H7 (cell line): ENCODE measurements at places on chromosomes 3 and 15.

- no peak for DNase-seq
These were observed 197.2 kb downstream of the VGLL3 start for GRCh38 chr3:86793786-86794185.

DNA sequence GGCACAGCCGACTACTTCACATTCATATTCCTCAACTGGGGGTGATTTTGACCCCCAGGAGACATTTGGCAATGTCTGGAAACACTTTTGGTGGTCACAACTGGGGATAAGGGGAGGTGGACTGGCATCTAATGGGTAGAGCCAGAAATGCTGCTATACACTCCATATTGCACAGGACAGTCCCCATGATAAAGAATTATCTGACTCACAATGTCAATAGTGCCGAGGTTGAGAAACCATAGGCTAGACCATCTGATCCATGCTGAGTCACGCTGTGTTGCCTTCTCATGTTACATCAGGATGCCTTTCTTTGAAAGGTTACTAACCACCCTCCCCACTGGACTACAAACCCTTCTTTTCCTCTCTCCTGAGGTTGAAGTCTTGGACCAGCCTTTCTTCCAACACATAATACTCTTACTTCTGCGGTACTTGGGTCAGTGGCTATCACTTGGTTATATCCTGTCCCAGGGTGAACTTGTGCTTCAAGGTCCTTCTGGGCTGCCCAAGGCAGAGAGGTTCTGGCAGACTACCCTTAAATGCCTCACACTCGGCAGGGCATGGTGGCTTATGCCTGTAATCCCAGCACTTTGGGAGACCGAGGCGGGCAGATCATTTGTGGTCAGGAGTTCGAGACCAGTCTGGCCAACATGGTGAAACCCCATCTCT is 68.8 kb downstream of the CTNNB1 start:
- no peak for DNase-seq

DNA sequence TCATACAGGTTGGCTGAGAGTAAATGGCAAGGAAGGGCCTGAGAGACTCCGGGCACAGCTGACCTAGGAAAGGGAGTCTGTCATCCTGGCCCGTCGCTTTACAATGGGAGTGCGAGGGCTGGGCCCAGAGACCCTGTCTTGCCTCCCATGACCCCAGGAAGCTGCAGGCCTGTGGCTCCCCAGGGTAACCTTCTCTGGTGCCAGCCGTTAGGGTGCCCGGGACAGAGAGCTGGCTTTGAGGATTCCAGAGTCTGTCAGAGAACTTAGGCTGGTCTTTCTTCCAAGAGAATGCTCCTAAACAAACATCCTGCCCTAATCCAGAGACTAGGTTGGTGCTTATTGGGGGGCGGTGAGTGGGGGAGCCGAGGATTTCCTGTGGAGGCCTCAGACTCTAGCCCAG is 18.5 kb downstream of the ZNF710 start:
- no peak for DNase-seq

GRCh38 chr15:51727141-51727897 is 10.1 kb downstream of the LYSMD2 start:
- no peak for DNase-seq

- DNase-seq, result no peak
These were observed 132.4 kb upstream of the OSTN start for GRCh38 chr3:191066669-191067068.

DNA sequence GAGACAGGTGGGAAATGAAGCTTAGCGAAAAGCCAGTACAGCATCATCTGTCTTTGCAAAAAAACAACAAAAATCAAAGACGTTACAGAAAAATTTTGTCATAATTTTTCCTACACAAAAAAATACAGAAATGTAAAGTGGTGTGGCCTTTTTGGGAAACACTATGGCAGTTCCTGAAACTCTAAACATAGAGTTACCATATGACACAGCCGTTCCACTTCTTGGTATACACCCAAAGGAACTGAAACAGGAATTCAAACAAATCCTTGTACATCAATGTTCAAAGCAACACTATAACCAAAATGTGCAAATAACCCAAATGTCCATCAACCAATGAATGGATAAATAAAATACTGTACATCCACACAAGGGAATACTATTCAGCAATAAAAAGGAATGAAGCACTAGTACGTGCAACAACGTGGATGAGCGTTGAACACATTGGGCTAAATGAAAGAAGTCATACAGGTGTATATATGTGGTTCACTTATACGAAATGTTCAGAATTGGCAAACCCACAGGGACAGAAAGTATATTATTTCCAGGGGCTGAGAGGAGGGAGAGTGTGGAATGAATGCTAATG is 46.8 kb downstream of the GLB1 start:
- DNase-seq, result no peak

- DNase-seq, result no peak
These were observed 140.6 kb downstream of the NUP210 start for GRCh38 chr3:13279532-13279910.

GRCh38 chr3:30342318-30343060 is 263.9 kb upstream of the TGFBR2 start:
- DNase-seq, result no peak

DNA sequence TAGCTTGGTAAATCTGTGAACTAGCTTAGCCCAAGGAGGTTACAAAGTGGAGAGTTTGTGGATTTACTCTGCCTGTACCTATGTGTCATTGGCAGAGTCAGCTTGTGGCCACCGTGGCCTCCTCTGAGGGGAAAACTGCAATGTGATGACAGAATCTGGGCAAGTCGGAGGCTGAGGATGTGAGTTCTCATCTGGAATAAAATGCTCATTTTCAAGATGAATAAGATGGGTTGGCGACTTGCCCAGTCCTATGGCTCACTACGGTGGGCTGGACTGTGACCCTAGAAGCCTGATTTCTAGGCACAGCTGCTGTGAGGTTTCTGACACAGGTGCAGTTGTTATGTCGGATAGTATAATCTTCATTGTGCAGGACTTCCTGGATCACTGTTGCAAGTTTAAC is 83.7 kb downstream of the ETV5 start:
- DNase-seq, result no peak

DNA sequence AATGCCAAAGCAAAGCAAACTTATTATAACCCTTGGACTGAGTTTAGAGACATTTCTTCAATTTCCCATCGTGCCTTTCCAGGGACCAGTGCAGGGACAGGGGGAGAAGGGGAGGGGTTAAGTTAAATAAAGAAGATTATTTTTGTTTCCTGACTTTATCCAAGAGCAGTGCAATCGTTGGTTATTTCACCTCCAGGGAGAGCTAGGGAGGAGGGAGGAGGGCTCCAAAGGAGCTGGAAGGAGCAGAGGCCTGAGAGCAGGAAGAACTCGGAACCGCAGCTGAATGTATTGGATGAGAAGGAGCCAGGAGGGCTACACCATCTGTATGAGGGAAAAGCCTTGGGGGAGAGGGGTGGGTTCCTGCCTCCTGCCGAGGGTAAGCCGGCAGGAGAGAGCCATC is 20.7 kb downstream of the HAPLN3 start:
- peak; percentile 65 for DNase-seq

DNA sequence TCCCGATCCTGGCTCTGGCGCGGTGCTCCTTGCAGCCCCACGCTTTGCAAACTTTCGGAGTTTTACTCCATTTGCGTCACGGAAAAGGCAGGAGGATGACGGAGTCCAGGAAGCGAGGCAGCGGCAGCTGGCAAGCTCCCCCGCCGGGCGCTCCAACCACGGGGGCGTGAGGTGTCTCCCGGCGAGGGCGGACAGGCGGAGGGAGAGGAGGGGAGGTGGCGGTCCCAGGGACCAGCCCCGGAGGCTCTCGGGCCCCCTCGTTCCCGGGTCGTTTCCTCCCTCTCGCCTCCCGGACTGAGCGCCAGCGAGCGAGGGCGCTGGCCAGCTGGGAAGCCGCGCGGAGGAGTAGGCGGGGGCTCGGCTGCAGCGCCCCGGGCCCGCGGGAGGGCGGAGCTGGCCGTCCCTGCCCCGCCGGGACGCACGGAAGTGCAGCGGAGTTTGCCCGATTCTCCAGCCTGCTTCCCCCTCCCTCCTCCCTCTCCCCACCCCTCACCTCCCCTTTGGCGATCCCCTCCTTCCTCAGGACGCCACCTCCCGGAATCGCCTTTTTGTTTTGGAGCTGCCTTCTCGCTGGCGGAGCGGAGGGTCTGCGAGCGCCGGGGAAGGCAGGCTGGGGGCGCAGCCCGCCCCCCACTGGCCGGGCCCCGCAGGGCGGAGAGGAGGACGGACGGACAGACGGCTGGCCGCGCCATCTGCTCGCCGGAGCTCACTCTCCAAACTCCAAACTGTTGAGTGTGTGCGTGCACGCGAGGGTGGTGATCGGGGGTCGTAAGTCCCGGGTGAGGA is at the start of gene SNX33:
TSS of gene SNX33 (plus strand) at position 543 of the 786 bp plus-strand sequence. CDS start 1,191 bp downstream, outside the sequence.
- peak; percentile 98 for DNase-seq

- DNase-seq, result no peak
These were observed 189.3 kb downstream of the PLCH1 start for GRCh38 chr3:155555479-155556060.

GRCh38 chr3:171401432-171401831 is 58.8 kb downstream of the TNIK start:
- DNase-seq, result no peak

DNA sequence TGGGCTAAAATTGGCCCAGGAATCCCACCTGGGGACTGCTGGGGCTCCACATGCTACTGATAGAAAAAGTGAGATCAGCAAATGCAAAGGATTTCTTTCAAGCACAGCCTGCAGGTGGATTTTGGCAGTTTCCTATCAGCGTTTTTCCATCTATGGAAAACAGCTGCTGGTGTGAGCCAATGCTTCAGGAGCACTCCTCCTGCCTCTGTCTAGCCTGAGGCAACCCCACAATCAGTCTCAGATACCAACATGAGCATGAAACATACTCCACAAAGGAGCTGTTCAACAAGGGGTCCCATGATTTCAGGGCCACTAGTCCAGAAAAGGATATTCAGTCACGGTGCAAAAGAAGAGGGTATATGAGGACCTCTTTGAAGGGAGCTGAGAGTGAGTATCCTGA is 311.5 kb upstream of the THBS1 start:
- no peak for DNase-seq

- peak; percentile 69 for DNase-seq
These were observed 193.1 kb downstream of the MEIS2 start for GRCh38 chr15:36907295-36907694.

- DNase-seq, result no peak
These were observed 115.2 kb downstream of the TMEM108 start for GRCh38 chr3:133153382-133153781.

GRCh38 chr3:60276615-60277014 is 974.6 kb downstream of the FHIT start:
- DNase-seq, result no peak

GRCh38 chr3:52934630-52935530 is 37.5 kb upstream of the STIMATE start:
- peak; percentile 74 for DNase-seq

GRCh38 chr3:170049146-170050000 is 11.6 kb downstream of the GPR160 start:
- no peak for DNase-seq

GRCh38 chr3:124200407-124200806 is 208.5 kb upstream of the ROPN1 start:
- DNase-seq, result no peak

- no peak for DNase-seq
These were observed 401.3 kb upstream of the CFAP20DC start for GRCh38 chr3:59450946-59451763.

- DNase-seq, result no peak
These were observed 127.8 kb downstream of the STAG1 start for GRCh38 chr3:136624371-136624770.

GRCh38 chr15:31328428-31328968 is 1.9 kb downstream of the KLF13 start:
- peak; percentile 89 for DNase-seq

DNA sequence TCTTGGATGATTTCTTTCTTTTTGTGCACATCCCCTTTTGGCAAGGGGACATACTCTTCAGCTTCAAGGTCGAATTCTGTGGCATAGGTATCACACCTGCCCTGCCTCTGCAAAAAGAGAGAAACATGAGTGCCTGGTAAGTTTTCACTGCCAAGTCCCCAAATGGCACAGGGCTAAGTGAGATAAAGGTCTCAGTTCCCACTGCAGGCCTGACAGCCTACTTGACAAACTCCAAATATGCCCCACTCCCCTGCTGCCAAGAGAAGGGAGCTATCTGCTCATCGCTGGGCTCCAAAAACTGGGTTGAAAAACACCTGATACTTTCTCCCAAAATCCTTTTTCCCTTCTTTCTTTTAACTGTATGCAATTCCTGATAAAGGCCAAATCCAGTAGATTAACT is 23.0 kb downstream of the RUVBL1 start:
- no peak for DNase-seq

GRCh38 chr3:30641416-30642251 is 35.2 kb downstream of the TGFBR2 start:
- DNase-seq, result no peak

DNA sequence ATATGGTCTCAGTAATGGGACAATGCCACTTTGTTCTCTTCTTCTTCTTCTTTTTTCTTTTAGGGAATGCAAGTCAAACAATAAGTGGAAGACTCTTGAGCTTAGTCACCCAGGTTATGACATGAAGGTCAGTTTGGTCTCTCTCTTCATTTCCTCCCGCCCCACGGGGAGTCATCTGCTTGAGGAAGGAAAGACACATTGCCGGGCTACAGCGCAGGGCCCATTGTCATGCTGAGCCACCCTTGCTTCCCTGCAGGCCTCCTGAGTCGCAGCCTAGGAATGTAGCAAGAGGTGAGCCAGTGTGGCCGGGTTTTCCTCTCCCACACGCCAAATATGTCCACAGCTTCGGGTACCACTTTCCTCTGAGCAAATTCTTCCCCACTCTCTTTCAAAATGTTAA is 47.6 kb downstream of the RAP2B start:
- peak; percentile 59 for DNase-seq

- no peak for DNase-seq
These were observed 77.6 kb downstream of the SLC7A14 start for GRCh38 chr3:170508291-170508690.

GRCh38 chr15:90291679-90292356 is 26.3 kb downstream of the NGRN start:
- DNase-seq, result peak; percentile 67

DNA sequence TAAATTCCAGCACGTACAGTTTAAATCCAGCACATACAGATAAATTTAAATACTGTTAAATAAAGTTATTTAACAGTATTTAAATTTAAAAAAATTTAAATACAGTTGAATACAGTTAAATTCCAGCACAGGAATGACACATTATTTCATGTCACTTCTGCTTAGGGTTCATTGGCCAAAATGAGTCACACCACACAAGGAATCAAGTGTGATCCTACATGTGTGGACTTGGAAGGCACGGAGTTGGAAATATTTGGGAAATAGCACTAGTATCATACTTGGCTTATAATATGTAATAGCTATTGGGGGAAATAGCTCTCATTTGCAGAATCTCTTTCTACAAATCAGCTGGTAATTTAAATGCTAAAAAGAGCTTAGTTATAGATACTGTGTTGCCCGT is 10.6 kb downstream of the RAB7A start:
- no peak for DNase-seq

DNA sequence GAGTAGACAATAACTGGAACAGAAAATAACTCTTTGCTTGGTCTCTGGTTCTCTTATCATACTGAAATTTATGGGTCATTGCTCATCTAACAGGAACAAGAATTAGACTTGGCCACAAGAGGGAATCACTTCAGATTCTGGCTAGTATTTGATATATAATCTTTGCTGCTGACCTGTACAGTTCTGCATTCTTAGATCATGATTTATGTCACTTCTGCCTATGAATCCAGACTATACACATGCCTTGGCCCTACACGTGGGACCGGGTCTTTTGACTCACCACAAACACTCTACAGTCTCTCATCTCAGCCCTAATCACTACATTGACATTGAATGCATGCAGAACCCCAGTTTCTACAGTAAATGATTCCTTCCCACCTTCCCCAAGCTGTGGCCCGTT is 162.5 kb upstream of the SOX2 start:
- DNase-seq, result no peak
